CD4-positive, alpha-beta T cell treated with Interleukin-2 at 100 ng/mL for 4 hours (primary cell): ENCODE measurements at places on chromosomes 5 and 9.

DNA sequence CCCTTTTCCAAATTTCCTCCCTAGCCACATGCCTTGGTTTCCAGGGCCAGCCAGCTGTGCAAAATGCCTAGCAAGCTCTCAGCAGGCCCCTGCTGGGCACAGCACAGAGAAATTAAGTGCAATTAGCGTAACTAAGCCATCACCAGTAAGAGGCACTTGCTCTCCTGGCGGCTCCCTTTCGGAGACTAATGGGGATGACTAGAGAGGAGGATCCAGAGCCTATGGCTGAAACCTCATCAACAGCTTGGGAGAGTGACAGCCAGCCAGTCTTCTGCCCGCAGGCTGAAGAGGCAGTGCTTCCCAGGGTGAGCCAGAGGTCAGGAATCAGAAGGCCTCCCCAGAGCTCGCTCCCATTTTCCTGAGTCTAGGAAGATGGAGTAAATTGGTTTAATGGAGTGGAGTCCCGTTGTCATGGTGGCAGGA, 108.4 kb downstream of the KCNIP1 start:
- DNase-seq = no peak

DNA sequence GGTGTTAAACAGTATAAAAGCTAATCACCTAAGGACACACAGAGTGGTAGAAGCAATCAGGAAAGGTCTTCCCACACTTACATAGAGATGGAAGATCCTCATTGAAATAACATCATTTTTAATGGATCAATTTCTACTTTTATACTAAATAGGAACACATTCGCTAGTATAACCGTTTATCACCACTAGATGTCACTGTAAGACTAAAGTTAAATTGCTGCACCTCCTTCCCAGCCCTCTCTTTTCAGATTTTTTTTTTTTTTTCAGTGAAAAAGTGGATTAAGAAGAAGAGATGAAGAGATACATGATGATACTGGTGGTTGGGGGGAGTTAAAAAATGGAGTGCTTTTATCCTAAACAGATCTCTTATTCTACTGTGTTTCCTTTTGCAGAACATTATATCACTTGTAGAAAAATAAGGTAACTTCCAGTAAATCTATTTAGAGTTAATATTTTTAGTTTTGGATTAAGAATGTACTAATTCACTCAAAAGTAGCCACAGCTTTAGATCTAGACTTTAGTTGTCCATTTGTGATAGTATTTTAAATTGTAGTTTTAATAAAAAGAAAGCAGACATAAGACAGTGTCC, 116.9 kb upstream of the ARRDC3 start:
- peak; percentile 45 for DNase-seq

- DNase-seq = no peak
These were observed 70.9 kb downstream of the TMEM215 start for GRCh38 chr9:32854271-32854670.

GRCh38 chr9:121171236-121171635, 30.4 kb downstream of the RAB14 start:
- no peak for DNase-seq

GRCh38 chr9:90966031-90966290, 164.3 kb downstream of the SYK start:
- DNase-seq = no peak

- no peak for DNase-seq
These were observed 11.4 kb upstream of the RANBP3L start for GRCh38 chr5:36312953-36313672.
